NCI-H2081 treated with DMSO at 0.1 percent for 48 hours (cell line): ENCODE measurements at places on chromosomes 2 and 18.
A peak's percentile ranks its signal among the peaks of the same experiment; 100 is the strongest.

DNA sequence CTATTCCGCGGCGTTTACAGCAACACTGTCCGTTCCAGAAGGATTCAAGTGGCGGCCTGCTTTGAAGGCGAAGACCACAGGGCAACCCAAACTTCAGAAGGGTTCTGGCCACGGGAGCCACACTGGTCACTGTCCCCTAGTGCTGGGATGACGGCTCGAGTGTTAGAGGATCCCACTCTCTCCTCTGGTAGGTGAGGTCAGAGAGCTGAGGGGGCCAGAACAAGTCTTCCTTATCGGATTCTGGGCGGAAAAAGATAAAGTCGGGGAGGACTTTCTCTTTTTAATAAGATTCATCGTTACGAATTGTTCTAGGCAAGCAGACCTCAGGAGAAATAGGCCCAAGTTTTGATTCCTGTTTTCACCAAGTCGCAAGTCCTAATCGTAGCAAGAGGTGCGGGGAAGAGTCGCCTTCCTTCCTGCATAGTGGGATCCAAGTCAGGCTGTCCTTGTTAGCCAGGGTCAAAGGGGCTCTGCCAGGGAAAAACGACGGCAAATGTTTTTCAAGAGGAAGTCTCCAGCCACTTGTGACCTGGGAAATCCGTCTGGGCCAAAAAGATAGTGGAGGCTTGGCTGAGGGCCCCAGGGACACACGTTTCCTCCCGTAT is 864 bp upstream of the MYL12A start:
- DNase-seq = no peak

DNA sequence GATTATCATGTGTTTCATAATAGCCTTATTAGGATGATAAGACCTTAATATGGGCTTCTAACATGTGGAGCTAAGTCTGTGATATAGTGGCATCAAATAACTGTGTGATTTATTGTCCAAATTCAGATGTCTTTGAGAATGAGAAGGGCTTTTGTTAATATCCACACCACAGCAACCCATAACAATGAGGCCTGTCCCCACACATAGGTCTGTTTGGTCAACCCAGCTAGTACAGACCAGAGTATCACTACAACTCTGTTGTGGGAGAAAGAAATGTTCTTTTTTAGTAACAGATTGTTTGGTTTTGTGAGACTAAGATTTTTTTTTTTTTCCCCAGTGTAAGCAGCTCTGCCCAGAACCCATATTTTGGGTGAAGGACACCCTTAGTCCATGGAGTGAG is 439.2 kb downstream of the PIK3C3 start:
- DNase-seq = no peak

DNA sequence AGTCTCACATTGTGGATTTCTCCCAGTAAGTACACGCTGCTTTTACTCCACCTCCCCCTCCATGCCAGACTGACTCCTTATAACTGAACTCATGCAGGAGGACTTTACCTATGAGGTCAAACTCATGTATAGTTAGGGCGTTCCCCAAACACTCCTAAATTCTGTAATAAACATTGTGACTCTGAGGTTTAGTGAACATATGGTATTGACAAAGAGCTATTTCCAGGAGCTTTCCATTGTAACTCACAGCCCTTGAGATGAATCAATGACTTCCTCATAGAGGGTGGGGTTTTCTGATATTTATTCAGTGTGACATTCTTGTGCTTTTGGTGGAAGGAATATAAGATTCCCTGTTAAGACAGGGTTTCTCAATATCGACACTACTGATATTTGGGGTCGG is 337.4 kb upstream of the SLC14A2 start:
- no peak for DNase-seq

- DNase-seq = no peak
Observed at GRCh38 chr2:133605011-133605765, 36.9 kb upstream of the NCKAP5 start.

GRCh38 chr18:199214-199613 is 40.9 kb downstream of the USP14 start:
- DNase-seq = no peak

- DNase-seq = no peak
Observed at GRCh38 chr2:186093174-186093573, 354.6 kb downstream of the FSIP2 start.

DNA sequence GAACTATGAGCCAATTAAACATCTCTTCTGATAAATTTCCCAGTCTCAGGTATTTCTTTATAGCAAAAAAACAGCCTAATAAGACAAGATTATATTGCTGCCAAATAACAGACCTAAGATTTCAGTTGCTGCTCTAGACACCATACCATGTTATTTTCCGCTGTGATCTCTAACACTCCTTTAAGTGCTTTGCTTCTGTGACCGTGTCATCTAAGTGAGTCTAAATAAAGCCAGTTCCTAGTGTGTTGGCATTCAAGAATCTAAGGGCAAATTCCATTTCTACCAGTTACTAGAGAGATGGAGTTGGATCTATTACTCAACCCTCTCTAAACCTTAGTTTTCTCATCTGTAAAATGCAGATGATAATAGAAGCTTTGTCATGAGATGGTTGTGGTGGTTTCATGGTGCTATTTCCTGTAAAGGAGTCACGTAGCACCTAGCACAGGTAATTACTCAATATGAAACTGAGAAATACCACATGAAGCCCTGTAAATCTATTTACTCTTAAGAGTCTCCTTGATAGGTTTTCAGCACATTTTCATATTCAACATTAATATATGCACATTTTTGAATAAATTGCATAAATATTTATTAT is 40.5 kb downstream of the SPHKAP start:
- DNase-seq = no peak

GRCh38 chr2:201735486-201735885 is 37.0 kb upstream of the MPP4 start:
- DNase-seq = no peak

GRCh38 chr2:65527451-65528240 is 95.2 kb upstream of the SPRED2 start:
- DNase-seq = no peak

GRCh38 chr2:4412637-4413187 is 709.3 kb downstream of the DCDC2C start:
- no peak for DNase-seq

- DNase-seq = peak; percentile 71
Observed at GRCh38 chr2:138321458-138321857, 180.1 kb upstream of the SPOPL start.

- DNase-seq = no peak
Observed at GRCh38 chr2:216388046-216388884, 16.0 kb upstream of the MARCHF4 start.

- DNase-seq = no peak
Observed at GRCh38 chr2:133040170-133040569, 370.2 kb upstream of the LYPD1 start.

DNA sequence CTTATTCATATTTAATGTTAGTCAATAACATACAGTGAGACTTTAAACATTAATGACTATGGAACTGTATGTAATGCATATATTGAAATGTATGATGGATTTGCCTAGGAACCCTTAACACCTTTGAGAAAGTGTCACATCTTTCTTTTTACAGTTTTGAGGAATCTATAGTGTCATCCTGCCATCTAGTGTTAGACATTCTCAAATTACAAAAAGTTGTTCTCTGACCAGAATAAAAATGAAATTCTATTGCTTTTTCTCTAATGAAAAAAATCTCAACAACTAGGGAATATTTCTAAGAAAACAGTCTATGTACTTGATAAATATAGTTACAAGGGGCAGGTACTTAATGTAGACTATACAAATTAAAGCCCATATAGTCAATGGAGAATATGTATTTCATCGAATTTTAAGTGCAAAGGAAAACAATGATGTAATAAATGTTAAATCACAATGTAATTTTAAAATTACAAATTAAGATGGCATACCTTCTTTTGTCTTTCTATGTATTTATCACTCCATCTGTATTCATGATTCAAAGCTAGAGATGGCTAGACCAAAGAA is 5.1 kb upstream of the CALCRL start:
- peak; percentile 39 for DNase-seq

GRCh38 chr2:168246483-168247340 is 683 bp downstream of the STK39 start:
- DNase-seq = no peak

DNA sequence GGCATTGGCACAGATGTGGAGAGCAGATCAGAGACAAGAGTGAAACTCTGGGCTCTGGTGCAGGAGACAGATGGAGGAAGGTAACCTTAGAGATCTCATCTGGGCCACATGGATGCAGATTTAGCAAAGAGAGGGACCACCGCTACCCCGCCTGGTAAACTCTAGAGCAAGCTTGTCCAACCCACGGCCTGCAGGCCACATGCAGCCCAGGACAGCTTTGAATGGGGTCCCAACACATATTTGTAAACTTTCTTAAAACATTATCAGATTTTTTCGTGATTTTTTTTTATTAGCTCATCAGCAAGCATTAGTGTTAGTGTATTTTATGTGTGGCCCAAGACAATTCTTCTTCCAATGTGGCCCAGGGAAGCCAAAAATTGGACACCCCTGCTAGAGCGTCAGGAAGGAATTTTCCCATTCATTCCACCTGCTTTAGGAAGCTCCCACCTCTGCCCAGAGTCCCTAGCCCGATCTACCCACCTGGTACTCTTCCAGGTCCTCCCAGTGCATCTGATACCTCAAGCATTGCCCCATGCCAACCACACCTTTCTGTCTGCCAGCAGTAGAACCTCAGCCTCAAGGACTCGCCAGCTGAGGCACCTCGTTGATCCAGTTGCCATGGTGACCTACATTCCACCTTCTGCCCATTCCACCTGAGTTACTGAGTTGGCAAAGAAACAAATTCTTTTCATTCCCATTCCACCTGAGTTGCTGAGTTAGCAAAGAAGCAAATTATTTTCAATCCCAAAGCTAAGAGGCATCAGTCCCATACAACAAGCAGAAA is at the start of gene CIB4:
Gene CIB4, minus strand, starts transcription at position 586 of the 784 bp plus-strand sequence. Its CDS starts 52 bp downstream, at position 534.
- DNase-seq = no peak

- DNase-seq = no peak
Observed at GRCh38 chr18:45328811-45329210, 286.5 kb upstream of the SLC14A2 start.

GRCh38 chr2:19120941-19121750 is 237.3 kb downstream of the OSR1 start:
- DNase-seq = no peak

GRCh38 chr2:36650031-36650829 is 46.3 kb upstream of the VIT start:
- DNase-seq = no peak

- no peak for DNase-seq
Observed at GRCh38 chr2:187299122-187299906, 148.7 kb downstream of the CALCRL start.

DNA sequence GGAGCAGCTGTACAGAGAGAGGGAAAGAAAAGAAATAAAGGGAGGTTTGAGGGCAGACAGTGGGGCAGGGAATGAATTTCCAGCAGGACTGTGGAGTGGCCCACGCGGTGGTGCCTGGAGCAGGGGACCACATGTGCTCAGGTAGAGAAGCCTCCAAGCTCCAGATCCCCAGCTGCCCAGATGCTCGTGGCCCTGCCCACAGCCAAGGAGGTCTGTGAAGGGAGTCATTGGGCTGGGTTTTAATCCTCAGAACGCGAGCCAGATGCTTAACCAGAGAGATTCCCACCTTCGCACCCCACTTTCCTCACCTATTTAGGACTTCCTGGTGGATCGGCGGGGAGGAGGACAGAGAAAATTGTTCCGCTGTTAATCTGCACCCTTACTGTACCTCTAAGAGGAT is 369.4 kb downstream of the PARD3B start:
- no peak for DNase-seq

DNA sequence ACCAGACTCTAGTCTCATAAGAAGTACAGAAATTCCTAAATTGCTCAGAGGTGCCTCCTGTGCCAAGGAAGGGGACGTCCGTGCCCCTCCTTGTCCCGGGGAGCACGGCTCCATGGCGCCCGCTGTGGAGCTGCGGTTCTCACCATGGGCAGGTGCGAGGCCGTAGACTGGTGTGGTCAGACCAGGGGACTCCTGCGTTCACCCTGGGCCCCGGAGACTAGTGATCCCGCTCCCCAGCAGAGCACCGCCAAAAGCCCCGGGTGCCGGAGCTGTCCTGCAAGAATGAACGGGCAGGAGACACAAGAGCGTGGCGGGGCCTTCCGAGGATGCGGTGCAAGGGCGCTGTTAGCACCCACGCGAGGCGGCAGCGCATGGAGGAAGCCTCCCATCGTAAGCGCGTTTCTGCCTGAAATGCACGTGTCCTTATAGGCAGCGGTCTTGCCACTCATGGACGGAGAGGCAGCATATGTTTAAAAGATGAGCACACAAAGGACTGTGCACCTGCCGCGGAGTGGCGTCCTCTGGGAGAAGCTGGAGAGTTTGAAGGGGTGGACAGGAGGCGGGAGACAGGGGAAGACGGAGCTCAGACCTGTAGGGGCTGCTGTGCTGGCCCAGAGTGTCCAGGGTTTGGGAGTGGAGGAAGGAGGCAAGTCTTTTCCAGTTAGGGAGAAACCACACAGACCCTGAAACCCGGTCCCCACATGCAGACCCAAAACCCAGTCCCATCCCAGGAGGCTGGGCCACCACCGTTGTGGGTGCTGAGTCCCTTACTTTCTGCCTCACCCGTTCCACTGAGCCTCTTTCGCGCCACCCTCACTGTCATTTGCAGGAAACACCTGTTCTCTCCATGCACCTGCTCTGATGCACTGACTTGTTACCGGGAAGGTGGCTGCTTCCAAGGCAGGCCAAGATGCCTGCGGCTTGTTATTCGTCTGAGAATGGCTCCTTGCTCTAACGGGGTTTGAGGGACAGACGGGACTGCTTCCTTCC is 7.5 kb upstream of the KCNG2 start:
- no peak for DNase-seq

DNA sequence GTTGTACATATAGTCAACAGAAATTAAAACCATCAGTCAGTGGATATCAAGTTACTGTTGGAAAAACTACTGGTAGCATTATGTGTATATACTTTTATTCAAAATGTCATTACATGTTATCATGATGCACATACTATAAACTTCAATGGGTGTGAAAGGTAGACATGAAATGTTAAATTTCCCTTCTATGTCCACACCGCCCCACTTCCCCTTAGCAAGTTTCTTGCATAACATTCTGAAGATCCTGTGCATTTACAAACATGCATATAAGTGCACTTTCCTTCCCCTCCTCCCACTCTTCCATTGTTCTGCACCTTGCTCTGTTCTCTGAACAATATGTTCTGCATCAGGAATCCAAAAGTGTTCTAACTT is 16.6 kb upstream of the HK2 start:
- DNase-seq = no peak

GRCh38 chr2:12173271-12173942 is 427.0 kb downstream of the LPIN1 start:
- no peak for DNase-seq

DNA sequence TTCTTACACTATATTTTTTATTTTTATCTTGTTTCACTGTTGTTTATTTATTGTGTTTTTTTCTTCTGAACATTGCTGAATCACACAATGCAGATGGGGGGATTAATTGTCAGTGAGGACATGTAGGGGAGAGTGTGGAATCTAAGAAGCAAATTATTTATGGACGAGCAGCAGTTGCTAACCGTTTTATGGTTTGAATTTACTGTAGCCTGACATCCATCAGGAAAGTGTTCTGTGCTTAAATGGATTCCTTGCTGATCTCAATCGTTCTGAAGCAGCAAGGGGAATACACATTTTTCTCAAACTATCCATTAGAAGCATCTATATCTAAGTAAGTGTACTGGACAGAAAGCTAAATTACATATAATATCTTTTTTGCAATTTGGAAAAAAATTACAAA is 119.5 kb downstream of the CD8B2 start:
- DNase-seq = no peak

- DNase-seq = no peak
Observed at GRCh38 chr2:20604951-20605381, 45.9 kb downstream of the HS1BP3 start.

GRCh38 chr18:37956902-37957301 is 391.3 kb upstream of the CELF4 start:
- no peak for DNase-seq
